ENCODE measurements at places on chromosomes 16 and 17.

- no peak for DNase-seq
These were observed 1.2 kb downstream of the LAT start for GRCh38 chr16:28986046-28986445.

GRCh38 chr16:89136931-89137330 lies 34.6 kb upstream of the CDH15 start:
- DNase-seq = no peak

DNA sequence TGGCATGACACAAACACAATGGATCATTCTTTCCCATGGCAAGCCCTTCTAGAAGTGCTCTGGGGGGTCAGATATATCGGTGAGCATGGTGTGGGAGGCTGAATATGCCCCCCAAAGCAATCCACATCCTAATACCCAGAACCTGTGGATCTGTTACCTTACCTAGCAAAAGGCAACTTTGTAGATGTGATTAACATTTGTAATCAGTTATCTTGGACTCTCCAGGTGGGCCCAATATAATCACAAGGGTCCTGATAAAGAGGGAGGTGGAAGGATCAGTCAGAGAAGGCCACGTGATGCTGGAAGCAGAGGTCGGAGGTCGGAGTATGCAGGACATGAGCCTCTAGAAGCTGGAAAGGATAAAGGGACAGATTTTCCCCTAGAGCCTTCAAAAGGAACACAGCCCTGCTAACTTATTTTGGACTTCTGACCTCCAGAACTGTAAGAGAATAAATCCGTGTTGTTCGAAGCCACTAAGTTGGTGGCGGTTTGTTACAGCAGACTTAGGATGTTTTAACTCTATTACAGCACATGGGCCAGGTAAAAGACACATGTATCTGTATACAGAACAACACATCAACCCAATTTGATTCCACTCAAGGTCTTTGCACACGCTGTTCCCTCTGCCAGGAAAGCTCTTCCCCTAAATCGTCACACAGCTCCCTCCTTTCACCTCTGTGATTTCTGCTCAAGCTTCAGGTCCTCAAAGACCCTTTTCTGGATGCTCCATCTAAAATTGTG lies 115.3 kb downstream of the NOG start:
- DNase-seq = no peak

DNA sequence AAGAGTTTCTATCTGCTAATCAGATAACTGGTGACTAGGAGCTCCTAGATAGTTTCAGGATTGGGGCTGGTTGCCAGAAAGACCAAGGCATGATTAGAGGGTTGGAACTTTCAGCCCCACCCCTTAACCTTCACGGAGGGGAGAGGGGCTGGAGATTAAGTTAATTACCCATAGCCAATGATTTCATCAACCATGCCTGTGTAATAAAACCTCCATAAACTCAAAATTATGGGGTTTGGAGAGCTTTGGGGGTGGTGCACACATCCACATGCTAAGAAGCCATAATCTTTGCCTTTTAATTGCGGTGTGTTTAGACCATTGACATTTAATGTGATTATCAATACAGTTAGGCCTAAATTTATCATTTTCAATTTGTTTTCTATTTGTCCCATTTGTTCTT lies 161.7 kb downstream of the CDK5R1 start:
- DNase-seq = no peak

DNA sequence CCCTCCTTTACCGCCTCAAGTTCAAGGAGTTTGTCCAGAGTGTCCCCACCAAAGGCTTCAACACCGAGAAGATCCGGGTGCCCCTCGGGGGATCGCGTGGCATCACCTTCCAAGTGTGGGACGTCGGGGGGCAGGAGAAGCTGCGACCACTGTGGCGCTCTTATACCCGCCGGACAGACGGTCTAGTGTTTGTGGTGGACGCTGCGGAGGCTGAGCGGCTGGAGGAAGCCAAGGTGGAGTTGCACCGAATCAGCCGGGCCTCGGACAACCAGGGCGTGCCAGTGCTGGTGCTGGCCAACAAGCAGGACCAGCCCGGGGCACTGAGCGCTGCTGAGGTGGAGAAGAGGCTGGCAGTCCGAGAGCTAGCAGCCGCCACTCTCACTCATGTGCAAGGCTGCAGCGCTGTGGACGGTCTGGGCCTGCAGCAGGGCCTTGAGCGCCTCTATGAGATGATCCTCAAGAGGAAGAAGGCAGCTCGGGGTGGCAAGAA lies 1.1 kb downstream of the ARL4D start:
- no peak for DNase-seq

DNA sequence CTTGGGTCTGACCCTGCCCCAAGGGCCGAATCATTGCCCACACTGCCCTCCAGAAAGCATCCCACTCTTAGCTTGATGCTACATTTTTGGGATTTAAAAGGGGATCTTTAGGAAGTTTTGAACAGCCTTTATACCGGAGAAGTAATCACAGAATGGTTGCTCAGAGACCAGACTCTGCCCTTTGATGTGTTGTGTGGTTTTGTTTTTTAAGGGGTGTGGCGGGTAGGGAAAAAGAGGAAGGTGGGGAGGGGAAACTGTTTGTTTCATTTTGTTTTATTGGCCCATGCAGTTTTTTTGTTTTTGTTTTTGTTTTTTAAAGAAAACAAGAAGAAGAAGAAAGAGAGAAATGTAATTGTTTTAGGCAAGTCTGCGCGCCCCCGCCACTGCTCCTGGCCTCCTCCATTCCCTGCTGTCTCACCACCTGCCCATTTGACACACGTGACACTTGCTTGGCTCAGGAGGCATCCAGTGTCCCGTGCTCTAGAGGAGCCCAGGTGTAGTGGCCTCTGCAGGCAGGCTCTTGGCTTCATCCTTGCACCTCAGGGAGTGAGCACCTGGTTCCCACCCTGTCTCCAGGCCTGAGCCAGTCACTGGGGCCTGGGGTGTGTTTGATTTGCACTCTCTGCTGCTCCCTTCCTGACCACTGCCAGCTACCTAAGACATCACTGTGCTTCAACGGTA lies 35.7 kb downstream of the GNAO1 start:
- DNase-seq = no peak

- no peak for DNase-seq
These were observed 52.3 kb upstream of the MRTFB start for GRCh38 chr16:14018851-14019250.

Data from NCI-H1694 treated with DMSO at 0.1 percent for 48 hours (cell line).